ENCODE measurements at places on chromosomes 4 and X.

DNA sequence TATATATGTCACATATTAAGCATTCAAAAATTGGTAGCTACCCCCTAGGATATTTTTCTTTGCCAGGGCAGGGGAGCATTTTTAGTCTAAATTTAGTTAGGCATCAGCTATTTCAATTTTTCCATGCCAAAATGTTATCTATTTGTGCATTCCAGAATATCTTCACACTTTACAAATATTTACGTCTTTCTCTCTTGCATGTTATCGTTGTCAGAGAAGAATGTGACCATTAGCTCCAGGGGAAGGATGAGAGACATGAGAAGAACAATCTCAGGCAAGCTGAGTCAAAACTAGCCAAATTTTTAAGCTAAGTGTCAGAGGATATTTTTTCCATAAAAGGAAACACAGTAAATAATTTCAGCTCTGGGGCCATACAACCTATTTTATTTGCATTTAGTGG is 885.0 kb upstream of the EPHA5 start:
- DNase-seq: no peak

GRCh38 chr4:88573276-88573980 is 18.9 kb upstream of the HERC3 start:
- no peak for DNase-seq

DNA sequence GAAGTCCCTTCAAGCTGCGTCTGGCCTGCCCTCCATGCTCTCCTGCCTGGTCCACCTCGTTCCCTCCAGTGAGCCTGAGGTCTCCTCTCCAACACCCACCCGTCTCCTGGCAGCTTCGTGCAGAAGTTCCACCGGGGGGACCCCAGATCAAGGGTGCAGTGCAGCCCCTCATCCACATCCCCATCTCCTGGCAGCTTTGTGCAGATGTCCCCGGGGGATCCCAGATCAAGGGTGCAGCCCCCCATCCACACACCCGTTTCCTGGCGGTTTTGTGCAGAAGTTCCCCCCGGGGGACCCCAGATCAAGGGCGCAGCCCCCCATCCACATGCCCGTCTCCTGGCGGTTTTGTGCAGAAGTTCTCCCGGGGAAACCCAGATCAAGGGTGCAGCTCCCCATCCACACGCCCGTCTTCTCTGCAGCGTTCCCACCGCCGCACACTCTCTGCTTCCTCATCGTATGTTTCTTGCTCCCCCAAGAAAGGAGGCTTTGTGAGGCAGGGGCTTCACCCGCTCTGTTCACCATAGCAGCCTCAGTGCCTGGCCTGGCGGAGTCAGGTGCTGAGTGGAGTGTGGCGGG is 35.7 kb downstream of the PIGG start:
- DNase-seq: no peak

DNA sequence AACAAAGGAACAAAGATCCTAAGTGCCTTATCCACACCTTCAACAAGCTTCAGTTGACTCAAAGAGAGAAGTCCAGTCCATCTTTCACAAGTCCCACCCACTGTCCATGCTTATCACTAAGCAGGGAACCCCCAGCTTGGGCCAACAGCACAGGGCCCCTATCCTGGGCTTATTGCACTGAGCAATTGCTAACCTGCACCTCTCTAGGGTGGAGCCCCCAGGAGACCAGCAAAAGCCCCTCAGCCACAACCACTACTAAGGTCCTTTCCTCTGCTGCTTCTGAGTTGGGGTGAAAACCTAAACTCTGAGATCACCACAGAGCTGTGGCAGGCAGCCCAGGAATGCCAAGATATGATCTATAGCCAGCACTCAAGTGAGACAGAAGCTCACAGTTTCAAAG is 96.7 kb upstream of the PBDC1 start:
- peak; percentile 0 for DNase-seq

DNA sequence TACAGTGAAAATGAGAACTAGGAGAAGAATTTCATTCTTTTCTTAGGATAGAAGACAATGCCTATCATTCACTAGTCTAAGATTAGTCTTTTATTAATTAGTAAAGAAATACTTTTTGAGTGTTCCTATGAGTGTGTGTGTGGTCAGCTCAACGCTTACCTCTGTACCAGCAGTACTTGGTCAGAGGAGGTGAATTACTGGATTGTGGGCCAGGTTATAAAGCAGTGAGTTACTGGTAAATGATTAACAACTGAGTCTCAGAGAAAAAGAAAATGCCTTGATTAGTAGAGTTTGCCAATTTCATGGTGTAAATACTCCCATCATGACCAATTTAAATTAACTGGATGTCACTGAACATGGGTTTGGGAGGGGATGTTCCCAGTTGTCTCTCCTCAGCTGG is 444.6 kb downstream of the STIM2 start:
- DNase-seq: no peak

DNA sequence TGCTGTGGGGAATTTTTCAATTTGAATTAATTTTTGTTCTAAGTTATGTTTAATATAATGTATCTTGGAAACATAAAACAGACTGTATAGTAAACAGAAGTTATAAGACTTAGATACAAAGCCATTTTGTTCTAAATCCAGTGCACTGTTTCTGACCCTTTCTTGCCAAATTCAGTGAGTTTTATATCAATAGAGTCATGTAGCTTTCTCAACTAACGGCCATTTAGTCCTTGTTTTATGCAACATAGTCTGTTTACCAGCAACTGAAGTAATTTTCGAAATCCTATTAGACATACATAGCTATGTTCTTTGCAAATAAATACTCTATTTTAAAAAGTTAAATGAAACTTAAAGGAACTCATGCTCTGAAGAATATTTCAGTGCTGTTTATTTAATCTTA is 242.8 kb downstream of the ADGRL3 start:
- no peak for DNase-seq

- peak; percentile 9 for DNase-seq
These were observed 7.8 kb upstream of the INTS6L start for GRCh38 chrX:135512508-135513129.

- DNase-seq: no peak
These were observed 204.1 kb upstream of the NEIL3 start for GRCh38 chr4:177105536-177105935.

- no peak for DNase-seq
These were observed 15.4 kb downstream of the HTR2C start for GRCh38 chrX:114599305-114599704.

- no peak for DNase-seq
These were observed 94.4 kb upstream of the SCML1 start for GRCh38 chrX:17642891-17643290.

Data from GM12865 (cell line).